ENCODE measurements at places on chromosomes 16 and 17.

- DNase-seq = no peak
These were observed 45.8 kb downstream of the RTN4RL1 start for GRCh38 chr17:1979182-1979985.

- no peak for DNase-seq
These were observed 102.8 kb upstream of the CCL1 start for GRCh38 chr17:34465789-34466188.

- no peak for DNase-seq
These were observed 14.8 kb downstream of the TUBD1 start for GRCh38 chr17:59877965-59878364.

- DNase-seq = no peak
These were observed 17.2 kb downstream of the TMEM114 start for GRCh38 chr16:8572919-8573724.

GRCh38 chr17:37206299-37206698, 169.5 kb upstream of the C17orf78 start:
- DNase-seq = no peak

- DNase-seq = no peak
These were observed 258.8 kb downstream of the IRF8 start for GRCh38 chr16:86157616-86158247.

DNA sequence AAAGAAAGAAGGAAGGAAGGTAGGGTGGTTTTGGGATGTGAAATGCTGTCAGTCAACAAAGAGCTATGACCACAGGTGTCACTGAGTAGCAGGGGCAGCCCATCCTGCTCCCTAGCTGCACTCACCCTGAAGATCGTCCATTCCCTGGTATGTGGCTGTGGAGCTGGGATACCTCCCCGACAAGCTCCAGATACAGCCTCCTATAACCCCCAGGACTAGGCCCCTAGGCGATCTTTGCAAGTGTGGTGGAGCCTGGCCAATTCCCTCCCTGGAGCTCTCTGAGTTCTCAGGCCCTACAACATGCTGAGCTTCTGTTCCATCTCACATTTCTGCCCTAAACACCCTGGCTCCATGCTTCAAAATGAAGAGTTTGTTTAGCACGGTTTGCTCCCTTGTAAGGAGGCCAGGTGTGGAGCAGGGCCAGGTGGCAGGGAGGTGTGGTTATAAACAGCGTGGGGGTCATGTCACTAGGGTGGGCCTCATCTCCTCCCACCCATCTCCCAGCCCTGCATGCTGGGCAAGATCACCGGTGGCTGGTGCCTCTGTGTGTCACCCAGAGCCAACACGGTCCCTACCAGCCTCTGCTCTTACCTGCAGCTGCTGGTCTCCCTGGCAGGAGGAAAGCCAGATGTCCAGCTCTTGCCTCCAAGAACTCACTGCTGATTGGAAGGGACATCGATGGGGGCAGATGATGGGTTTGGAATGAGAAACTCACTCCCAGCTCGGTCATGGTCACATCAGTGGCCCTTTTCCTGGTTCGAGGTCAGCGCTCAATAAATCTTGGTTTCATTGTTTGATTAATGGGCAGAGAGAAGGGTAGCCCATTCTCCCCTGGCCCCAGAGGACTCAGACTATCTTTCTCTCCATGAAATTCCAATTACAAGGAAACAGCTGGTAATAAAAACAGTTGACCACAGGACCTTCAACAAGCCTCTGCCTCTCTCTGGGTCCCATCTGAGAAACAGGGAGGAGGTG, 511.0 kb upstream of the CDH5 start:
- DNase-seq = no peak

GRCh38 chr16:53501216-53501859, 1.7 kb downstream of the AKTIP start:
- no peak for DNase-seq

DNA sequence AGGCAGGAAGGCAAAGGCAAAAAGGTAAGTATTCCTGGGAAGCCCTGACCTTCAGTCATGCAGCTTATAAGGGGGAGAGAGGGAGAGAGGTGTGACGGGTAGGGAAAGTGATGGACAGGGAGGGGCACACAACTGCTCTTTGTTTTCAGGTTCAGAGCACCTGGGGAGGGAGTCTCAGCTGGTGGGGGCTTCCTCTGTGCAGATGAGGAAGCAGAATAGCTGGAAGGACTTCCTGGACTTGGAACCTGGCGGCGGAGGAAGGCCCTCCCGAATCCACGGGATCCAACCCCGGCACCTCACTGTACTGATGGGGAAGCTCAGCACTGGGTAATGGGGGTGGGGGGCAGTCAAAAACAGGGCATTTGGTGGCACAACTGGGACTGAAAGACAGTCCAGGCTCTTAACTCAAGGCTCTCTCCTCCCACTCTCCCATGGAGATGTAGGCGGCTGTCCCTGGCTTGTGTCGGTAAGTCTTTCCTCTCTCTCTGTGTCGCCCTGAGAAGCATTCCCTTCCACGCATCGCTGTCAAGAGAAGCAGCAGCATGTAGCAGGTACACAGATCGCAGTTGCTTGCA, 11.9 kb upstream of the PITPNM3 start:
- DNase-seq = no peak

- DNase-seq = no peak
These were observed 17.8 kb upstream of the KIF19 start for GRCh38 chr17:74307984-74308773.

DNA sequence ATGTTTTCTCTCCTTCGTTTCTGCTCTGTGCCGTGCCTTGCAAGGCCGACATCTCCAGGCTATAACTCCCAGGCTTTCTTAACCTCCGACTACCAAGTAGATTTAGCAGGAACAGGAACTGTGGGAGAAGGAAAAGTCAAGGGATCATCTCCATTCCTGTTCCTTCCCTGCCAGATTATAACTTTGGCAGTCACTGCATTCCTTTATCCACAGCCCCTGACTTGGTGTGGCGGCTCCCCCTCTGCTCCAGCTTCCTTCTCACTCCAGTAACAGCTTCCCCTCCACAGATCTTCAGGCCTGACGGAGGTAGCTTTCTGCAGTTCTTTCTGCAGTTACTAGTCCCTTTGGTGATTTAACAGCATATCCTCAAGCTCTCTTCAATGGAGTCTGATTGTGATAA, 234.6 kb upstream of the MON1B start:
- DNase-seq = no peak

- no peak for DNase-seq
These were observed 284 bp upstream of the COPZ2 start for GRCh38 chr17:48037838-48038323.

- DNase-seq = no peak
These were observed 18.0 kb downstream of the SLFN12L start for GRCh38 chr17:35519439-35519838.

DNA sequence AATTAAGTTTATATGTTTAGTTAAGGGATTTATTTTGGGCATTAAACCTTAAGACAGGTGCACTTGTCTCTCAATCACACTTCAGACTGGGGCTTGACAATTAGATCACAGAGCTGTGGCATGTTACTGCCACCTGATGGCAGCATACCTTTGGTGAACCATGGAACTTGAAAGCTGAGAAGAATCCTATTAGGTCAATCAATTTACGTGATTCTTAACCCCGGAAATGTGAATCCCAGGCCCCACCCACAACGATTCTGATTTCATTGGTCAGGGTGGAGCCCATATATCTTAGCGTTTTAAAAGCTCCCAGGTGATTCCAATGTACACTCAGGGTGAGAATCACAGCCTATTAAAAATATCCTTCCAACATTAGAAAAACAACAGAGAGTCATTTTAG, 91.0 kb downstream of the GSG1L start:
- peak; percentile 6 for DNase-seq

- no peak for DNase-seq
These were observed 24.8 kb downstream of the PMM2 start for GRCh38 chr16:8822403-8822802.

- DNase-seq = no peak
These were observed 166.9 kb downstream of the CDH13 start for GRCh38 chr16:82793528-82794245.

GRCh38 chr16:85641776-85642176, 28.7 kb downstream of the GSE1 start:
- peak; percentile 96 for DNase-seq

- no peak for DNase-seq
These were observed 18.3 kb upstream of the CACNG4 start for GRCh38 chr17:66946251-66946650.

GRCh38 chr16:380762-381011, 1.1 kb downstream of the PGAP6 start:
- no peak for DNase-seq

DNA sequence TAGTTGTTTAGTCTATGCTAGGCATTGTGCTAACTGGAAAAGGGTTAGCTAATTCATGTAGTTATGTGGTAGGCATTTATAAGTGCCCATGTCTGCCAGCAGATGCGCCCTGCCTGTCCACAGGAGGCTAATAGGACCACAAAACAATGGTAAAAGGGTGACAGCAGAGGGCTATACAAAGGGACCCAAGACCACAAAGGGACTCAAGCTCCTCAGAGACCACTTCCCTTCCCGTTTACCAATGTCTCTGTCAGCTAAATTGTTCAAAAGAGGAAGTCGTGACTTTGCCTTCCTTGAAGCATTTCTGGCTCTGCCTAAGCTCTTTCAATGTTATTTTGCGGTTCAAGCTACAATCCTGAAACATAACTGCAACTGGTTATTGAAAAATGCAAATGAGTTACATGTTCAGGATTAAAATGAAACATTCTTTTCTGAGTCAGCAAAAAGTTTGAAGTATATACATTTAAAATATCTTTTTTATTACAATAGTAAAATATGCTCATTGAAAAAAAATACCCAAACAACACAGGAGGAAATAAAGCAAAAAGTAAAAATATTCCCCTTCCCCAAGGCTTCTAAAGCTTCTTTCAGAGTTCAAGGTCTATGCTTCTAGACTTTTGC, 149.2 kb downstream of the MAF start:
- no peak for DNase-seq

DNA sequence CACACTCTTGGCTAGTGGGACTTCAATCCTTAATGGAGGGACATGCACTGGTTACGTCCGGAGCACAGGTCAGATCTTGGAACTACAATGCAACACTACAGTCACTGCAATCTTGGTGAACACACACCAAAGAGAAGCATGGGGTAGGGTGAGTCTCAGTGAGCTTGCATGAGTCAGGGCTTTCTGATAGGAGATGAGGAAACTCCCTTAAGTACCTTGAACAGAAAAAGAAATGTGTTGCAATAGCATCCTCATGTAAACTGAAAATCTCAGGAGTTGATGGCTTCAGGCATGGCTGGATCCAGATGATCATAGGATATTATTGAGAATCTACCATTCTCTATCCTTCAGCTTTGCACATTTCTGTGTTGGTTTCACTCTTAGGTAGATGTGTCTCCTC, 54.1 kb downstream of the CES1 start:
- DNase-seq = no peak

GRCh38 chr16:66223176-66223780, 143.2 kb upstream of the CDH5 start:
- no peak for DNase-seq

DNA sequence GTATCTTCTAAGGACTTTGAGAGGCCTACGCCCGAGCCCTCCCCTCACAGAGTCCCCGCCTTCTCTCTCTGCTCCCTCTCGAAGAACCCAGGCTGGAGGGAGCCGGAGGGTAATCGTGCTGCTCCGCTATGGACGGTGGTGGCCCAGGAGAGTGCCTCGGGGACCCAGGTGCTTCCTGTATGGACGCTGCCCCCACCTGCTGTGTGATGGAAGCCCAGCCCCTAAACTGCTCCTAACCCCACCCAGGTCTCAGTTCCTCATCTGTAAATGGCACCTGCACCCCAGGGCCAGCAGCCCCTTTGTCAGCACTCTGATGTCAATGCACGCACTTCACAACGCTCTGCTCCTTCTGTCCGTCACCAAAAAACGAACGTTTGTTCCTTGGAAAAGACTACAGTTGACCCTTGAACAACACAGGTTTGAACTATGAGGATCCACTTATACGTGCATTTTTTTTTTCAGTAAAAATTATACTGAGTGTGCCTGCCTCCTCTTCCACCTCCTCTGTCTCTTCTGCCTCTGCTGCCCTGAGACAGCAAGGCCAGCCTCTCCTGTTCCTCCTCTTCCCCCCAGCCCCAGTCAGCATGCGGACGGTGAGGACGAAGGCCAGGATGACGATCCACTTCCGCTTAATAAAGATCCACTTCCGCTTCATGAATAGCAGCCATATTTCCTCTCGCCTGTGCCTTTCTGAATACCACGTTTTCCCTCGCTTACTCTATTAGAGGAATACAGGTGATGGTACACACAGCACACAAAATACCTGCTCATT, 118.3 kb downstream of the BANP start:
- DNase-seq = peak; percentile 4

GRCh38 chr16:80014241-80014939, 413.9 kb upstream of the MAF start:
- no peak for DNase-seq

DNA sequence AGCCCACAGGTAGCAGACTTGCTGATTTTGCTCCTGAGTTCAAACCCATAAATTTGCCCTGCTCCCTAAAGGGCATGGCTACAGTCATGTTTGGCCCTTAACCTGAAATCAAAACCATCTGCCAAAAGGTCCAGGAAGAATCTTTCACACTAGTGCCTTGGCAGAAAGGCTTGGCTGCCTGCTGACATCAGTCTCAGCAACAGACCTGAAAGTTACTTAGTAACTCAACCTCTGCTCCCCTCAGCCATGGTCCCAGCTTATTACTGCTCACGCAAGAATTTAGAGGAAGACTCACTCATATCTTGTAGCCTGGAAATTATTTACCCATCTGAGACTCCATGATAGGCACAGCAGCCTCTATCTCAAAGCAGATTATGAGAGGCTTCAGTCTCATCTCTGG, 98.0 kb upstream of the KIF2B start:
- no peak for DNase-seq

- DNase-seq = no peak
These were observed 941 bp upstream of the RNF112 start for GRCh38 chr17:19410091-19410490.
